ENCODE measurements at places on chromosomes 4 and X. TPM values are rescaled to one million over a fixed set of nuclear protein-coding genes. Genes with fewer than 3 reads are reported as not detected.

DNA sequence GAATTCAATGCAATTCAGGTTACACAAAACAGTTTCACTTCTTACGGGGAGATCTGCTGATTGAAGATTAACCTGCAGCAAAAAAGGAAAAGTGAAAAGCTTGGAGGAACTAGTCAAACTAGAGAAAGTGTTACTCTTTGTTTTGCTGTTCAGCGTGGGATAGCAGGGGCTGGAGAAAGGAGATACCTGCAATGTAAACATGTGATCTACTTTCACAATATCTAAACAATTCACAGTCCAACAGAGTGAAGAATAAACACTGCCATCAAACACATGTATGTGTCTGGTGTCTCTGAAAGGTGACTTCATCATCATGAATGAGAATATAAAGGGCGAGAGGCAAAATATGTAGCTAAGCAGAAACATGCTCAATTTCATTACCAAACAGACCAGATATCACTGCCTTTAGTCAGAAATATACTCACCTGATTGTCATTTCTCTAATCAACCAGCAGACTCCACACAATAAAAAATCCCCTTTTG is 26.4 kb downstream of the NIPAL1 start:
- DNase-seq: peak; percentile 77

DNA sequence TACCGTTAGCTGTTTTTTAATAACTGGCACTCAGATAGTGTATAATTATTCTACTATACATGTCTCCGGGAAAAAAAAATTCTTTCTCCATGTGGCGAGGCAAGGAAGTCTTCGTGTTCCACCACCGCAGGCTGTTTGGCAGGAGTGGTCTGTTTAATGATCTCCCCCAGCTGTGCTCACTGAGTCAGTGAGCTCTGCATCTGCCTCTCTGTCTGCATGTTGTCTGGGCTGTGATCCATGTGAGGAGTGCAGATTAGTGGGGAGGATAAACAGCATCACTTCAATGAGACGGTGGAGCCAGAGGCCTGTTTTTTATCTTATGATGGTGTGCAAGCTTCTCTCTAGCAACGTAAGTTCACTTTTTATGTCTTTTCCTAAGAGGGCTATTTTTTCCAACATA is 69.8 kb downstream of the RPS3A start:
- no peak for DNase-seq

GRCh38 chr4:124459941-124460310 is 252.6 kb downstream of the ANKRD50 start:
- no peak for DNase-seq

- DNase-seq: no peak
Observed at GRCh38 chr4:151322570-151322969, 2.8 kb downstream of the SH3D19 start.

GRCh38 chr4:120281581-120281980 is 214.9 kb upstream of the MAD2L1 start:
- DNase-seq: no peak

- no peak for DNase-seq
Observed at GRCh38 chr4:184763150-184763780, 29.4 kb upstream of the CENPU start.

- DNase-seq: no peak
Observed at GRCh38 chr4:138815811-138816210, 199.8 kb upstream of the NOCT start.

Gene GSX2
- not detected for total RNA-seq

Gene TCEAL6
- not detected for total RNA-seq

Gene FAM47A
- not detected for total RNA-seq

Gene HTN3
- total RNA-seq: not detected

Gene RBMXL3
- total RNA-seq: not detected

Gene TRIM60
- total RNA-seq: not detected
